ENCODE measurements at places on chromosomes 11 and 22. TPM values are rescaled to one million over a fixed set of nuclear protein-coding genes. Genes with fewer than 3 reads are reported as not detected.
A peak's percentile ranks its signal among the peaks of the same experiment; 100 is the strongest.

DNA sequence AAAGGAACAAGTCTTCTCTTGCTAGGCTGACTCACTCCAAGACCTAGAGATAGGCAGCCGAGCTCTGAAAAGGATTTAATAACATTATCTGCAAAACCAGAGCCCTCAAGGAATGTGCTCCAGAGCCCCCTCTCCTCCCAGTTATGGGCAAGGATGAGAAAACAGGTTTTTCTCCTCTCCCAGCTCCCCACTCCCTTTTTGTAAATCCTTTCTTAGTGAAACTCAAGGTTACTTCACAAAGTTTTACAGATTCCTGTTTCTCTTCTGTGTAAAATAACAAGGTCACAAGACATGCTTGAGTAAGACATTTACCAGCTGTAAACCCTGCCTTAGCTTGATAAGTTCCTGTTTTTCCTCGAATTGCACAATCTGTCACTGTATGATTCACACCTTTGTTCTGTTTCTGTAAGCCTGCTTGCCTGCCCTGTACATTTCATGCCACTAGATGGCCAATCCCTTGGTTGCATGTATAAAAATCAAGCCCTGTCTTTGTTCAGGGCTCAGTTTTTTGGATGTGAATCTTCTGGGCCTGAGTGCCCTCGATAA is 489.4 kb downstream of the KCNA4 start:
- DNase-seq = peak; percentile 13

- DNase-seq = no peak
Measured at GRCh38 chr11:117704395-117705100, 92.5 kb downstream of the DSCAML1 start.

DNA sequence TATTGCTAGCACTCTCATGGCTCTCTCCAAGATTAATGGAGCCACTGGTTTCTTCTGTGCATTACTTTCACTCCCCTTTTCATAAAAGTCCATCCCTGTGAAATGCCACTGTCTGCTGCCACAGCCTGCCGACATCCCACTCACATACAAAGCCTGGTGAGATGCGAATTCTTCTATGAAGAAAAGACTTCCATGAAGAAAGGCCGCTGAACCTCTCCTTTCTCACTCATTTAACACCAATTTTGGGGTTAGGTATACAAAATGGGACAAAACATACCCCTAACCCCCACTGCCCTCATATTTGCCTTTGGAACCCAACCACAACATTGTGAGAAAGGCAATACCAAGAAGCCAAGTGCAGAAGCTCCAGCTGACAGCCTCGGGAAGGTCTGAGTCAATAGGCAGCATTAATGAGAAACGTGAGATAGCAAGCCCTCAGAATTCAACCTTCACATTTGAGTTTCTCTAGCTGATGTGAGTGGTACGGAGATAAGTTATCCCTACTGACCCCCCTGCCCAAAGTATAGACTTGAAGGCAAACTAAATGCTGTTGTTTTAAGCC is 156.4 kb downstream of the ATG16L2 start:
- no peak for DNase-seq

DNA sequence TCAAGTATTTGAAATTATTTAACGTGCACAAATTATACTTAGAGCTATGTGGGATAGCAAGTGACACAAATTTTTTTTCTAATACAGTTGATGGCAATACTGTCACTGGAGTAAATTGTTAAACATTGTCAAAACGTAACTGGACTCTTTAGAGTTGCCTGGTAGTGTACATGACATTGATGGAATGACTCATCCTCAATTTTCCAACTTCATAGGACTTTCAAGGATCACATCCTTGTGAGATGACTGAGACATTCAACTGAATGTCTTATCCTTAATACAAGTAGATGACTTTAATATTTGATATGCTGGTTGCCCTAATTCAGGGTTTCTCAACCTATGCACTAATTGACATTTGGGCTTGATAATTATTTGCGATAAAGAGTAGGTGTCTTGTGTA is 310.0 kb downstream of the SWAP70 start:
- no peak for DNase-seq

DNA sequence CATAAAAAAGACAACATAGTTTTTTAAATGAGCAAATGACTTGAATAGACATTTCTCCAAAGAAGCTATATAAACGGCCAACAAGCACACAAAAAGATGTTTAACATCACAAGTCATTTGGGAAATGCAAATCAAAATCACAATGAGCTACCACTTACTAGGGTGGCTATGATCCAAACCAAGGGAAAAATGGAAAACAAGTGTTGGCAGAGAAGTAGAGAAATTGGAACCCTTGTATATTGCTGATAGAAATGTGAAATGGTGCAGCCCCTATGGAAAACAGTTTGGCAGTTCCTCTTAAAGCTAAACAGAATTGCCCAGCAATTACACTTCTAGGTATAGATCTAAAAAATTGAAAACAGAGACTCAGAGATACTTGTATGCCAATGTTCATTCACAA is 29.0 kb downstream of the PAMR1 start:
- no peak for DNase-seq

GRCh38 chr11:44742508-44743246 is 15.9 kb downstream of the TSPAN18 start:
- DNase-seq = no peak

Gene PKNOX2
- total RNA-seq = 4.9 TPM

Gene CPT1B
- total RNA-seq = 8.3 TPM

GRCh38 chr11:47863189-47863897 is 15.2 kb upstream of the NUP160 start:
- DNase-seq = no peak

- DNase-seq = peak; percentile 46
Measured at GRCh38 chr11:1389932-1390568, at the start of gene BRSK2. TSS of gene BRSK2 (plus strand) at chr11:1389934. CDS start at chr11:1390285, 351 bp downstream.

Gene OR52E8
- total RNA-seq = not detected

DNA sequence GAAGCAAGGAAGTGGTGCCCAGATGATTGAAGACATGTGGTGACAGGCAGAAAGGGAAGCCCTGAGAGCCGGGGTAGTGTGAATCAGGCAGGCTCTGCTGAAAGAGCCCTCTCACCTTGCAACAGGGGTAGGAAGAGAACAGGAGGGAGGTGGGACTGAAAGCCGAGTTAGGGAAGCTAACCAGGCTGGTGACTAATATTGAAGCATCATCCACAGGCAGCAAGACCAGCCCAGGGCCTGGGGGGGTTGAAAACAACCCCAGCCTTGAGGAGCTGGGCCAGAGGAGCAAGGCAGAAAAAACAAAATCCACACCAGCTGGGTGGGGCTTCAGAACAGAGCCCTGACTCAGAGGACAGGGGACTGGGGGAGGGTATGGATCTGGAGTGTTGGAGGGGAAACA is 35.0 kb upstream of the CRTAM start:
- no peak for DNase-seq
